Bronchial smooth muscle cell (primary cell): ENCODE measurements at places on chromosomes 11 and 22. TPM values are rescaled to one million over a fixed set of nuclear protein-coding genes. Genes with fewer than 3 reads are reported as not detected.

The MAP6 gene
- 0.86 and 1.3 TPM in 2 replicates for total RNA-seq

The HSPB2 gene
- total RNA-seq: 0.43 and 0.63 TPM in 2 replicates

The HEPACAM gene
- total RNA-seq: not detected in 2 replicates

The NLRP14 gene
- total RNA-seq: 0.09 and 0.16 TPM in 2 replicates

The APOBEC3H gene
- total RNA-seq: 0.34 and 0.63 TPM in 2 replicates

The WT1 gene
- total RNA-seq: 0.09 TPM in 1 of 2 replicates, not detected in the other

The KCNK7 gene
- 0.09 and 0.16 TPM in 2 replicates for total RNA-seq

The YPEL4 gene
- 2.2 and 4.7 TPM in 2 replicates for total RNA-seq

The OR4C13 gene
- not detected in 2 replicates for total RNA-seq

The MPEG1 gene
- not detected in 2 replicates for total RNA-seq

The HEPN1 gene
- not detected in 2 replicates for total RNA-seq

The RIMBP3C gene
- total RNA-seq: 0.09 and 0.47 TPM in 2 replicates

The BAIAP2L2 gene
- total RNA-seq: 0.69 and 1.1 TPM in 2 replicates

The TSSK2 gene
- total RNA-seq: not detected in 2 replicates

The AMOTL1 gene
- total RNA-seq: 22.4 and 29.7 TPM in 2 replicates

The TRIM51 gene
- total RNA-seq: not detected in 2 replicates

The BUD13 gene
- total RNA-seq: 9.1 and 11.2 TPM in 2 replicates

The SLC25A17 gene
- total RNA-seq: 11.8 and 12.3 TPM in 2 replicates

The LIPT2 gene
- total RNA-seq: 0.77 and 2.0 TPM in 2 replicates

The KLHL35 gene
- 0.43 and 2.5 TPM in 2 replicates for total RNA-seq

The POU2AF3 gene
- total RNA-seq: 0.26 TPM in 1 of 2 replicates, not detected in the other

The INS gene
- not detected in 2 replicates for total RNA-seq

The RFPL2 gene
- total RNA-seq: not detected in 2 replicates

The FOLR3 gene
- 0.34 and 1.4 TPM in 2 replicates for total RNA-seq

The P2RY2 gene
- under 0.01 TPM in 1 of 2 replicates, not detected in the other for total RNA-seq

The CFAP300 gene
- 1.8 and 4.7 TPM in 2 replicates for total RNA-seq

The MISFA gene
- 0.95 and 1.0 TPM in 2 replicates for total RNA-seq

The RIMBP3B gene
- total RNA-seq: under 0.01 and 0.16 TPM in 2 replicates

The GRIA4 gene
- total RNA-seq: under 0.01 TPM in 1 of 2 replicates, not detected in the other

The CHST1 gene
- total RNA-seq: under 0.01 and 0.32 TPM in 2 replicates

The KRTAP5-3 gene
- not detected in 2 replicates for total RNA-seq

The AMBRA1 gene
- total RNA-seq: 23.0 and 28.4 TPM in 2 replicates

The PGA5 gene
- total RNA-seq: 0.32 and 2.1 TPM in 2 replicates

The MYO18B gene
- total RNA-seq: under 0.01 TPM in 1 of 2 replicates, not detected in the other

The AIFM3 gene
- total RNA-seq: 1.1 and 1.4 TPM in 2 replicates

The SERPIND1 gene
- not detected in 2 replicates for total RNA-seq

The KCTD14 gene
- total RNA-seq: 0.32 and 0.43 TPM in 2 replicates

The OR5B2 gene
- not detected in 2 replicates for total RNA-seq

The RBFOX2 gene
- 149 and 189 TPM in 2 replicates for total RNA-seq

The CRACR2B gene
- 0.43 and 2.4 TPM in 2 replicates for total RNA-seq

The DEUP1 gene
- total RNA-seq: not detected in 2 replicates

The OR52N4 gene
- total RNA-seq: 0.17 TPM in 1 of 2 replicates, not detected in the other

The TEAD1 gene
- total RNA-seq: 28.8 and 48.9 TPM in 2 replicates

The OR8D1 gene
- under 0.01 TPM in 1 of 2 replicates, not detected in the other for total RNA-seq
